ENCODE measurements at places on chromosomes 1 and 21. TPM values are rescaled to one million over a fixed set of nuclear protein-coding genes. Genes with fewer than 3 reads are reported as not detected.

RAB3GAP2 gene
- total RNA-seq: 48.0 TPM

- no peak overlapping the region for H3K27ac ChIP-seq
- H3K4me3 ChIP-seq: no peak overlapping the region
- H3K27me3 ChIP-seq: no peaks in the 10 kb centered on the region
- H3K4me1 ChIP-seq: peaks cover 23% of the 10 kb centered on the region
- H3K36me3 ChIP-seq: peaks cover 40% of the 10 kb centered on the region
- no peak for DNase-seq
These were observed 3.8 kb downstream of the CTPS1 start for GRCh38 chr1:40983286-40983685.

SLC6A17 gene
- total RNA-seq: not detected

DNA sequence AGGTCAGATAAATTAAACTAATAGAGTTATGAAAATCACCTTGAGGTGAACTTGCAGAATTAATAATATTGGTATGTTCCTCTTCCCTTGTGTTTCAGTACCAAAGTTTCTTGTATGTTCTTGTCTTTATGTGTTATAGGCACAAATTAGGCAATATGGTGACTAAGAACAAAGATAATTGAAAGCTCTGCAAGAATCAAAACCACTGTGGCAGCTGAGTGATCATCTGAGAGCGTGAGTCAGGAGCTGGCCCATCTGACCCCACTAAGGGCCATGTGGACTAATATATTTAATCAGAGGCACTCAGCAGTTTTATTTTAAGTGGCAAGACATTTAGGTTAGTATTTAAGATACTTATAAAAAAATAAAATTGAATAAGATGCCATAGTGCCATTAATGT lies 12.8 kb upstream of the CASQ2 start:
- H3K27ac ChIP-seq: no peak overlapping the region
- H3K4me1 ChIP-seq: no peaks in the 10 kb centered on the region
- no peak for DNase-seq

GRCh38 chr1:172561252-172561651 lies 28.3 kb downstream of the SUCO start:
- no peak for DNase-seq
- no peaks in the 10 kb centered on the region for H3K27me3 ChIP-seq
- H3K4me1 ChIP-seq: no peaks in the 10 kb centered on the region
- H3K4me3 ChIP-seq: no peak overlapping the region

DNA sequence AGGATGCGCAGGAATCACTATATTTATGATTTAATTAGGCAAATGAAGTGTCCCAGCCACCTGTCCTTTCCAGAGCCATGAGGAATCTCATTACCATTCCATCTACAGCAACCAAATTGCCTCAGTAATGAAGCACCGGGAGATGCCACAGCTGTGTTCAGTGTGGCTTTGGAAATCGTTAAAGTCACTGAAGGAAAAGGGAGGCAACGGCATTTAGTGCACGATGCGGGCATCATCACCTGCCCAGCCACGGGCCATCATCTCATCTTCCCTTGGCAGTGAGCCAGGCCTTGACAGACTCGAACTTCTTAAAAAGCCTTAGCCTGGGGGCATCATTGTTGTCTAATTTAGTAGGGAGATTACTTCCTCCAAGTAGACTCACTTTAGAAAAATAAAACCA lies 67.8 kb downstream of the CNIH3 start:
- no peak overlapping the region for H3K27ac ChIP-seq
- H3K4me3 ChIP-seq: no peak overlapping the region
- H3K27me3 ChIP-seq: no peaks in the 10 kb centered on the region
- no peaks in the 10 kb centered on the region for H3K36me3 ChIP-seq
- no peak for DNase-seq

GTF2B gene
- 73.6 TPM for total RNA-seq

Data from CD4-positive, CD25-positive, alpha-beta regulatory T cell (primary cell).